Naive thymus-derived CD8-positive, alpha-beta T cell (primary cell): ENCODE measurements at places on chromosomes 2 and 18. TPM values are rescaled to one million over a fixed set of nuclear protein-coding genes. Genes with fewer than 3 reads are reported as not detected.

- no peak for DNase-seq
Measured at GRCh38 chr2:73870084-73870483, 22.7 kb upstream of the ACTG2 start.

DNA sequence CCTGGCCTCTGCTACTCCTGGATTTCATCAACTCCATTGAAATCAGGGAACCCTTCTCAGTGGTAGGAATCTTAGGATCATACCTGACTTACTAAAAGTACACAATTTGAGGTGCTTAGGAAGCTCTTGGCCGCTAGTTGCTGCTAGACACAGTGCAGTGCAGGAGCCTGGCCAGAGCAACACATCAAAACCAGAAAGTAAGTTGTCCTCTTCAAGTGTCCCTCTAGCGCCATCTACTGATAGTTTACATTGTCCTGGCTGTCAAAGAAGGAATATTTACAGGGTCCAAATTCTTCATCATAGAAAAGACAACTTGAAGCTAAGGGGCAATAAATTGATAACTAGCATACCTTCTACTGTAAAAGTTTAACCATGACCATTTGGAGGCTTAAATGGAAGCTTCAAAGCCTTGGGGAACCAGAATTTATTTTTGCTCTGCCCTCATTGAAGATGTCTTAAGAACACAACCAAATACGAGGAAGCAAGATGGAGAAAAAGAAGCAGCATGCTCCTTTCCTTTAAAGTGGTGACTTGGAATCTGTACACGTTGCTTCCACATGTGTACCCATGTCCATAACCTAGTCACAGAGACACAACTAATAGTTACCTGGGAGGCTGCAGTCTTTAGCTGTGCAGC, 889.1 kb upstream of the GCFC2 start:
- no peak for DNase-seq

ZNF804A gene
- not detected for total RNA-seq

- no peak for DNase-seq
Measured at GRCh38 chr2:167651406-167652151, 595.8 kb downstream of the STK39 start.

KCNG2 gene
- not detected for total RNA-seq
